IMR-90 (cell line): ENCODE measurements at places on chromosomes 7 and 10. TPM values are rescaled to one million over a fixed set of nuclear protein-coding genes. Genes with fewer than 3 reads are reported as not detected.

SFRP5 gene
- total RNA-seq = not detected in 2 replicates

SPDYE9 gene
- total RNA-seq = not detected in 2 replicates

SPDYE2B gene
- total RNA-seq = not detected in 2 replicates

YWHAG gene
- 40.1 and 58.6 TPM in 2 replicates for total RNA-seq

DNA sequence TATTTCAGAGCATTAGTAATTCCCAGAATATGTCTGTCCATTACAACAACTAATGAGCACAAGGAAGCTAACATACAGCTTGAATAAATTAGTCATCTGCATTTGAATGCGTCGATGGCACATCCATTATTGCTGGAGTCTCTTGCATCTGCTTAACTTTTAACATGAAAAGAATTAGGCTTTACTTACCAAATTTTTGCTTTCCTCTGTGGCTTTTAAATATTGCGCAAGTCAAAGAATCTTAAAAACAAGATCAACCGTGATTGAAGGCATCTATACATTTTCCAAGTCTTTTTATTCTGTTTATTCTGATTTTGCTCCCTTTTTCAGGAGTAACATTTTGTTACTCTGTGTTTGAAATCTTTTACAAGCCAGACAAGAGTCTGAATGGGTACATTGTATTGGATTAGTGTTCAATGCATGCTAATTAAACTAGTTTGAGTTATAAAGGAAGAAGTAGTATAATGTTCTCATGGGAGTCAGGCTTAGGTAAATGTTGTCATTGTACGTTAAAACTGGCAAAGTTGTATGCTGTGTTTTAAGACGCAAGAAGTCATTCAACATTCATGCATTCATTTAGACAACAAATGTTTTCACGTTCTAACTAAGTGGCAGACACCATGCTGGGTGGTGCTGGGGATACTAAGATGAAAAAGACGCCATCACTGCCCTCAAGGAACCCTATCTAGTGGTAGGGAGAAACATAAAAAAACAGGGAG, 4.0 kb upstream of the CACNB2 start:
- H3K36me3 ChIP-seq = no peaks in the 10 kb centered on the region
- no peak for DNase-seq
- H3K4me3 ChIP-seq = no peak overlapping the region

GRCh38 chr10:35486297-35486990, 118.7 kb upstream of the GJD4 start:
- H3K4me3 ChIP-seq = no peak overlapping the region
- H3K27ac ChIP-seq = no peak overlapping the region
- no peak for DNase-seq
- no peaks in the 10 kb centered on the region for H3K27me3 ChIP-seq
- peaks cover 6% of the 10 kb centered on the region for H3K4me1 ChIP-seq

DNA sequence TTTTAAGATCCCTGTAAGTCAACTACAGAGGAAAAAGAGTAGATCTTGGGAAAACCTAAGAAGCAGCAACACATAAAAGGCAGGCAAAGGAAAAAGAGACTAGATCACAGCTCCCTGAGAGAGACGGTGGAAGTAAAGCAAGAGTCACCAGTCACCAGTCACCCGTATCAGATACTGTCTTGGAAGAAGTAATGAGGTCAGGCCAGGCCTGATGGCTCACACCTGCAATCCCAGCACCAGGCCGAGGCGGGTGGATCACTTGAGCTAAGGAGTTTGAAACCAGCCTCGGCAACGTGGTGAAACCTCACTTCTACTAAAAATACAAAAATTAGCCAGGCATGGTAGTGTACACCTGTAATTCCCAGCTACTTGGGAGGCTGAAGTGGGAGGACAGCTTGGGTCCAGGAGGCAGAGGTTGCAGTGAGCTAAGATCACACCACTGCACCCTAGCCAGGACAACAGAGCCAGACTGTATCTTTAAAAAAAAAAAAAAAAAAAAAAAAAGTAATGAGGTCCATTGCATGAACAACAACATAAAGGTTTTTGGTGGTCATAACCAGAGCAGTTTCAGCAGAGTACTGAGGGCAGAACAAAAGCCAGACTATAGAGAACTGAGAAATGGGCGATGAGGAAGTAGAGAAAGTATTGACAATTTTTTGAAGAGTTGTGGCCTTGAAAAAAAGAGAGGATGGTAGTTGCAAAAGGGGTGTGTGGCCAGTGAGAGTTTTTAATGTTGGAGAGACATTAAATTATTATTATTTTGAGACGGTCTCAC, 16.9 kb downstream of the ZNF713 start:
- H3K27me3 ChIP-seq = no peaks in the 10 kb centered on the region
- no peaks in the 10 kb centered on the region for H3K4me1 ChIP-seq
- H3K27ac ChIP-seq = no peak overlapping the region

- H3K4me1 ChIP-seq = no peaks in the 10 kb centered on the region
- H3K36me3 ChIP-seq = no peaks in the 10 kb centered on the region
- no peak overlapping the region for H3K27ac ChIP-seq
Observed at GRCh38 chr7:50362712-50363282, 58.3 kb downstream of the IKZF1 start.

GRCh38 chr10:98908868-98909267, 326.8 kb downstream of the HPSE2 start:
- H3K36me3 ChIP-seq = no peaks in the 10 kb centered on the region
- no peaks in the 10 kb centered on the region for H3K27me3 ChIP-seq
- no peak for DNase-seq

- peaks cover 7% of the 10 kb centered on the region; the same call in 1 of the 2 replicates for H3K36me3 ChIP-seq
- peak overlapping the region; percentile 12; the same call in 1 of the 2 replicates for H3K4me3 ChIP-seq
- H3K4me1 ChIP-seq = peaks cover 9% of the 10 kb centered on the region
Observed at GRCh38 chr10:63204667-63205391, 71.7 kb downstream of the NRBF2 start.

DNA sequence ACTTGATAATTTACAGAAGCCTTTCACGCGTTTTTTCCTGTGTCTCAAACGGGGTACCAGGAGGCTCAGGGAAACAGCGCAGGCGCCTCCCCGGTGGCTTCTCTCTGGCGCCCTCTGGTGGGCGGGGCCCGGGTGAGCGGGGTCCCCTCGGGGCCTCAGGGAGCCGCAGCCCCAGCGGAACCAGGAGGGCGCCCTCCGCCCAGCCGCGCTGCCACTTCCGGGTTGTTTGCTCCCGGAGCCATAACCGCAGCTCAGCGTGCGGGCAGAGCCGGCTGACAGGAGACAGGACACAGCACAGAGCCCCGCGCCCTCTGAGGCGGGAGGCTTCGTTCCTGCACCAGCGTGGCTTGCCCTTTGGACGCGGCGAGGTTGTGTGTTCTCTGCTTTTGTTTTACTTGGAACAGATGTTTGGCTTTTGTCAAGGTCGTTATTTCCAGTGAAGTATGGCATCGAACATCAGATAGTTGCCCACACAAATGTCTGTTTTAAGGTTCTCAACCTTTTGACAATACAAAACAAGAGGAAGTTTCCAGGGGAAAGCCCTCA, 6.9 kb upstream of the CYP2E1 start:
- H3K36me3 ChIP-seq = no peaks in the 10 kb centered on the region
- H3K27me3 ChIP-seq = no peaks in the 10 kb centered on the region
- peak overlapping the region; percentile 53 for H3K27ac ChIP-seq
- peak; percentile 30 for DNase-seq

DNA sequence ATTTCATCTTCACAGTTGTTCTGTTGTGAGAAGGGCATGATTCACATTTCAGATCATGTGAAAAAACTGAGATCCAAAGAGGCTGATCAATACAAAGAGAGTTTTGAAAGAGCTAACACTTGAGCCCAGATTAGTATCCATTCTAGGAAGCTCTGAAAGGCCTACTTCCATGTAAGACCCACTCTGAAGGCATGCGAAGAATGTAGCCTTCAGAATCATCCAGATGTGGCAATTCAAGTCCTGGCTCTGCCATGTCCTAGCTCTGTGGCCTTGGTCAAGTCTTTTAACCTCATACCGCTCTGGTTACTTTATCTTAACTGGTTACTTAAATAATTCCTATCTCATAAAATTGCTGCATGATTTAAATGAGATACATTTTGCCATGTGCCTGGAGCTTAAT, 111.1 kb downstream of the FZD1 start:
- H3K4me1 ChIP-seq = no peaks in the 10 kb centered on the region
- no peak for DNase-seq
- H3K27me3 ChIP-seq = peaks cover 2% of the 10 kb centered on the region; the same call in 1 of the 2 replicates
- H3K4me3 ChIP-seq = no peak overlapping the region
- H3K27ac ChIP-seq = no peak overlapping the region

DNA sequence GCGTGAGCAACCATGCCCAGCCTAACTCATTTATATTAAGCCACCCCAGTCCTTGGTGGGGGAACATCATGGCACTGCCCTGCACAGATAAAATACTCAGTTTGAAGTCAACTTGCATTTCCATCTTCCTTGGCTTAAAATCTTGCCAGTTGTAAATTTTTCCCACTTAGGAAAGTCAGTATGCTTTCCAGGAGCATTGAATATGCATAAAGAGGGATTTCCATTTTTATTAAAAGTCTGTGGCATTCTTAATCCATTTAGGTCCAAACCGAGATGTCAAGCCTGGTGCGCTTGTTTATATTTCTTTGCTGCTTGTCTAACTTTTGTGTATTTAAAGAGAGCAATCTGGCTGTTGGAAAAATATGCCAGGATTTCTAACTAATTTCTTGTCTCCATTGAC, 26.1 kb downstream of the MAP3K8 start:
- no peak for DNase-seq
- peaks cover 10% of the 10 kb centered on the region for H3K4me1 ChIP-seq
- no peak overlapping the region for H3K27ac ChIP-seq
- H3K36me3 ChIP-seq = peaks cover 31% of the 10 kb centered on the region
- H3K4me3 ChIP-seq = no peak overlapping the region
